Aortic smooth muscle cell (primary cell): ENCODE measurements at places on chromosomes 11 and 22. TPM values are rescaled to one million over a fixed set of nuclear protein-coding genes. Genes with fewer than 3 reads are reported as not detected.

The NEFH gene
- 0.25 and 0.26 TPM in 2 replicates for total RNA-seq

The SAA1 gene
- total RNA-seq, result not detected in 2 replicates

The FAT3 gene
- under 0.01 and 0.12 TPM in 2 replicates for total RNA-seq

The NCR3LG1 gene
- total RNA-seq, result 5.2 and 6.6 TPM in 2 replicates

The PATE2 gene
- total RNA-seq, result 0.13 and 0.44 TPM in 2 replicates

The OR51I1 gene
- total RNA-seq, result 0.06 TPM in 1 of 2 replicates, not detected in the other

The HARBI1 gene
- 5.3 TPM in 2 replicates for total RNA-seq

The OR6T1 gene
- total RNA-seq, result not detected in 2 replicates

The CDC42EP2 gene
- total RNA-seq, result 7.3 and 12.8 TPM in 2 replicates

The TRIM49B gene
- not detected in 2 replicates for total RNA-seq

The BRSK2 gene
- total RNA-seq, result 0.12 and 0.26 TPM in 2 replicates

The NARS2 gene
- total RNA-seq, result 9.0 and 9.8 TPM in 2 replicates

The BAIAP2L2 gene
- 2.0 and 2.2 TPM in 2 replicates for total RNA-seq

The CDC42EP1 gene
- 13.6 and 19.8 TPM in 2 replicates for total RNA-seq

The APOL3 gene
- 34.0 and 35.8 TPM in 2 replicates for total RNA-seq

The MGAT3 gene
- total RNA-seq, result 0.06 and 0.40 TPM in 2 replicates

The ZBTB16 gene
- 0.12 and 0.13 TPM in 2 replicates for total RNA-seq

The RFPL3 gene
- total RNA-seq, result not detected in 2 replicates

The PRR33 gene
- total RNA-seq, result not detected in 2 replicates

The LUZP2 gene
- under 0.01 and 0.12 TPM in 2 replicates for total RNA-seq

The NECTIN1 gene
- total RNA-seq, result 2.4 and 2.9 TPM in 2 replicates

The KCNJ1 gene
- 0.06 TPM in 1 of 2 replicates, not detected in the other for total RNA-seq

The ZMAT5 gene
- 19.2 and 19.4 TPM in 2 replicates for total RNA-seq

The CSRP3 gene
- total RNA-seq, result 0.19 TPM in 1 of 2 replicates, not detected in the other

The DGAT2 gene
- 0.25 and 0.53 TPM in 2 replicates for total RNA-seq

The GGTLC3 gene
- total RNA-seq, result not detected in 2 replicates

The TRPC6 gene
- total RNA-seq, result 0.99 and 1.5 TPM in 2 replicates

The CCDC87 gene
- total RNA-seq, result 0.26 and 0.44 TPM in 2 replicates

The OR4S1 gene
- total RNA-seq, result not detected in 2 replicates

The IGSF22 gene
- 0.26 TPM in 1 of 2 replicates, not detected in the other for total RNA-seq

The ART1 gene
- not detected in 2 replicates for total RNA-seq

The USP2 gene
- total RNA-seq, result 0.06 and 0.13 TPM in 2 replicates

The HBE1 gene
- not detected in 2 replicates for total RNA-seq

The LRRN4CL gene
- 3.3 and 3.4 TPM in 2 replicates for total RNA-seq

The ANKK1 gene
- 0.06 TPM in 1 of 2 replicates, not detected in the other for total RNA-seq

The ARHGAP32 gene
- total RNA-seq, result 5.4 and 5.5 TPM in 2 replicates

The APOA4 gene
- total RNA-seq, result not detected in 2 replicates

The IGLL1 gene
- not detected in 2 replicates for total RNA-seq

The BTG4 gene
- not detected in 2 replicates for total RNA-seq

The KRTAP5-11 gene
- total RNA-seq, result not detected in 2 replicates

The APOBEC3A gene
- total RNA-seq, result not detected in 2 replicates

The MAJIN gene
- total RNA-seq, result not detected in 2 replicates

The LRRC75B gene
- total RNA-seq, result 2.2 and 3.0 TPM in 2 replicates

The MS4A6A gene
- total RNA-seq, result not detected in 2 replicates

The IRAG1 gene
- total RNA-seq, result 25.0 and 73.2 TPM in 2 replicates

The A4GALT gene
- 33.6 and 39.3 TPM in 2 replicates for total RNA-seq

The SNX19 gene
- 43.6 and 74.0 TPM in 2 replicates for total RNA-seq

The LDHAL6A gene
- not detected in 2 replicates for total RNA-seq

The FGF19 gene
- not detected in 2 replicates for total RNA-seq
